Heart right ventricle (tissue), 16 donors: ENCODE measurements at places on chromosomes 5 and 9.
A peak's percentile ranks its signal among the peaks of the same experiment; 100 is the strongest.

DNA sequence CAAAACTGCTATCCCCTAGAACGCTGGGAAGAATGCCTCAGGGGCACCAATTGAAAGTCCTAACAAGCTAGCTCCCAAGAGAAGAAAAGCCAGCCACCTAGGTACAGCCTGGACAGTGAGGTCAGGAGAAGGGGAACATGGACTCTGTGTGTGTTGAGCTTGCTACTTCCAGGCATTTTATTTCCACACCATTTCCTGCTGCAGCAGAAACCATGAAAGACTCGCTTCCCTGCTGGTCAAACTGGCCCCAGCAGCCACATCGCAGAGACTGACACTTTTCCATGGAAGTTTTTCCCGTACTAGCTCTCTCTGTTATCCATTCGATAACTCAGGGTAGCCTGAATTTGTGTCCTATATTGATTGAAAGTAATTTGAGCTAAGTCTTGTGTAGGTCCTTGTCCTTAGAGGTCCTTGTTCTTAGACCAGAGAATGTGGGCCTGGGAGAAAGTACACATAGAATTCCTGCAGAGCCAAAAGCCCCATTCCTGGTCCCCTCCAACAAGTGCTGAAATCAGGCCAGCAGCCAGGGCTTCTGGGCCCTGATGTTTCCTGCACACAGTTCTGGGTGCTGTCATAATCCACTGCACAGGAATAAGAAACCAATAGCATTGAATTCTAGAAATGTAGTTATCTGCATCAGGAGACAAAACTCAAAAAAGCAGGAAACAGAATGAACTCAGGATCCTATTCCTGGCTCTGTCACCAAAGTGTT lies 96.6 kb downstream of the BRINP1 start:
- no peaks in the 10 kb centered on the region for H3K36me3 ChIP-seq
- peaks cover 13% of the 10 kb centered on the region for H3K4me1 ChIP-seq
- no peak overlapping the region for H3K4me3 ChIP-seq
- no peak for DNase-seq

- H3K27ac ChIP-seq, result peak overlapping the region; percentile 56
- peaks cover 24% of the 10 kb centered on the region for H3K4me1 ChIP-seq
- no peaks in the 10 kb centered on the region for H3K27me3 ChIP-seq
- no peak for DNase-seq
- H3K4me3 ChIP-seq, result no peak overlapping the region
- peaks cover 96% of the 10 kb centered on the region for H3K36me3 ChIP-seq
Observed at GRCh38 chr5:14410394-14411201, 171.0 kb upstream of the OTULINL start.

DNA sequence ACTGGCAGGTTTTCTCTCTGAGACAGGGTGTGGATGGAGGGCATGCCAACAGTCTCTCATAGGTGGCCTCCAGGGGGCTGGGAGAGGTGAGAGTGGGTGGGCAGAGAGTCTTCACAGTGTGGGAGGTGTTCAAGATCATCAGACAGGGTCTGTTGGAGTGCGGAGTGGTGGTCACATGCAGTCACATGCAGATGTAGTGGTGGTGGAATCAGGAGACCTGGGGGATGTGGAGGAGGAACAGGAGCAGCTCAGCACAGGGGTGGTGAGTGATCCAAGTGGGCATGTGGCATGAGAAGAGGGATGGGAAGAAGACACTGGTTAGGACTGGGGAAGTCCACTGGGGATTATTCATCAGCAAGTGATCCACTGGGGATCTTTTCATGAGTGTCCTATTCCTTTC lies 5.8 kb downstream of the GM2A start:
- no peaks in the 10 kb centered on the region for H3K36me3 ChIP-seq
- no peak for DNase-seq
- H3K27me3 ChIP-seq, result no peaks in the 10 kb centered on the region
- no peaks in the 10 kb centered on the region for H3K4me1 ChIP-seq
- no peak overlapping the region for H3K27ac ChIP-seq
- H3K4me3 ChIP-seq, result no peak overlapping the region

- no peak for DNase-seq
- H3K36me3 ChIP-seq, result no peaks in the 10 kb centered on the region
- H3K27ac ChIP-seq, result no peak overlapping the region
- H3K27me3 ChIP-seq, result no peaks in the 10 kb centered on the region
- no peak overlapping the region for H3K4me3 ChIP-seq
Observed at GRCh38 chr5:153970496-153970895, 68.2 kb downstream of the FAM114A2 start.

DNA sequence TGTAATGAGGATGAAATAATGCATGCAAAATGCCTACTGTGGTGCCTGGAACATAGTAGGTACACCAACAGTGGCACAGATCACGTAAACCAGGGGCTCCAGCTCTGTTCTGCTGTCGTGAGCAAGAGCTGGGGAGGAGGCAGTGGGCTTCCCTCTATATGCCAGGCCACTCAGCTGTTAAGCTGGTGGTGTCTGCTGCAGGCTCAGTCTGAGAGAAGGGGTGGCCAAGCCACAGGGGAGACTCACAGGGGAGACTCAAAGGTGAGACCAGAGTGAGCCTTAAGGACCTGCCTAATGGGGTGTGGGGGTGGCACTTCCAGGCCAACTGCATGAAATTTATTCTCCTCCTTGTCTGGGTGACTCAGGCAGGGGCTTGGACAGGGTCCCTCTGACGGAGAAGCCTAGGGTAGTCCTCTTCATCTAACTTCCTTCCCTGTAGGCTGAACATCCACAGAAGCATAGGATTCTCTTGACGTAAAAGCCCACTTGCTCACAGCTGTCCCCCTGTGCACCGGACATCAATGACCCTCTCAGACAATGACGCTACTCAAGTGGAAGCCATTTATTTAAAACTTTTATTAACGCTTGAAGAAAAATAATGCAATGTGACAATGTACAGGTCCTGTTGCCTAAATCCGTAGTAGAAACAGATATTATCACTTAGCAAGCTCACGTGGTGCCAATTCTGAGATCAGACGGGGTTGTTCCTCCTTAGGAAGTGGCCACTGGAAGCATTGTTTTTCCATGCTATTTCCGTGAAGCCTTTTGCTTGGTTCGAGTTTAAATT lies 13.9 kb downstream of the STC2 start:
- no peak overlapping the region for H3K27ac ChIP-seq
- DNase-seq, result no peak
- H3K4me3 ChIP-seq, result no peak overlapping the region
- no peaks in the 10 kb centered on the region for H3K36me3 ChIP-seq
- no peaks in the 10 kb centered on the region for H3K27me3 ChIP-seq

- peaks cover 4% of the 10 kb centered on the region for H3K4me1 ChIP-seq
- no peak for DNase-seq
- no peak overlapping the region for H3K27ac ChIP-seq
- no peaks in the 10 kb centered on the region for H3K36me3 ChIP-seq
- H3K27me3 ChIP-seq, result no peaks in the 10 kb centered on the region
- no peak overlapping the region for H3K4me3 ChIP-seq
Observed at GRCh38 chr5:178524093-178524882, 65.9 kb downstream of the COL23A1 start.

GRCh38 chr5:103245761-103246160 lies 12.8 kb upstream of the MACIR start:
- no peaks in the 10 kb centered on the region for H3K36me3 ChIP-seq
- DNase-seq, result no peak
- H3K27ac ChIP-seq, result no peak overlapping the region
- H3K4me3 ChIP-seq, result no peak overlapping the region
- H3K27me3 ChIP-seq, result peaks cover 5% of the 10 kb centered on the region

- H3K4me3 ChIP-seq, result peak overlapping the region; percentile 12
- no peaks in the 10 kb centered on the region for H3K27me3 ChIP-seq
- peaks cover 79% of the 10 kb centered on the region for H3K4me1 ChIP-seq
- H3K36me3 ChIP-seq, result no peaks in the 10 kb centered on the region
Observed at GRCh38 chr9:136927343-136928271, 16.9 kb downstream of the FBXW5 start.

DNA sequence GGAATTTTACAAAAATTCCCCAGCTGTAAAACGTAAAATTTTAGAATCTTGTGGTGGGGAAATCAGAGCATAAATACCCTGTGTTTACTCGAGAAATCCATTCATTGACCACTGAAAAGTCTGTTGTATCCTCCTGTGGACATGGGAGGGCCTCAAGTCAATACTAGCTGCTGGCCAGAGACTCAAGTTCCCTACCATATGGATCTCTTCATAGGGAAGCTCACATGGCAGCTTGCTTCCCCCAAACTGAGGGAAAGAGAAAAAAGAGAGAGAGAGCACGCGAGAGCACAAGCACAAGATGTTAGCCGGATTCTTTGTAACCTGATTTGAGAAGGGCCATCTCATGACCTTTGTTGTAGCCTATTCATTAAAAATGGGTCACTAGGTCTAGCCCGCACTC lies 591.9 kb downstream of the LRRC70 start:
- no peak for DNase-seq
- H3K36me3 ChIP-seq, result no peaks in the 10 kb centered on the region
- H3K4me3 ChIP-seq, result no peak overlapping the region
- H3K27ac ChIP-seq, result no peak overlapping the region
- no peaks in the 10 kb centered on the region for H3K27me3 ChIP-seq

GRCh38 chr5:117759849-117760499 lies 1185.4 kb upstream of the SEMA6A start:
- no peaks in the 10 kb centered on the region for H3K4me1 ChIP-seq
- no peak for DNase-seq
- H3K4me3 ChIP-seq, result no peak overlapping the region
- H3K27ac ChIP-seq, result no peak overlapping the region
- no peaks in the 10 kb centered on the region for H3K27me3 ChIP-seq
